ENCODE measurements at places on chromosomes 4 and X.

- DNase-seq, result no peak
These were observed 54.5 kb upstream of the C1QTNF7 start for GRCh38 chr4:15373363-15373762.

- DNase-seq, result no peak
These were observed 1239.4 kb downstream of the TECRL start for GRCh38 chr4:63169836-63170235.

DNA sequence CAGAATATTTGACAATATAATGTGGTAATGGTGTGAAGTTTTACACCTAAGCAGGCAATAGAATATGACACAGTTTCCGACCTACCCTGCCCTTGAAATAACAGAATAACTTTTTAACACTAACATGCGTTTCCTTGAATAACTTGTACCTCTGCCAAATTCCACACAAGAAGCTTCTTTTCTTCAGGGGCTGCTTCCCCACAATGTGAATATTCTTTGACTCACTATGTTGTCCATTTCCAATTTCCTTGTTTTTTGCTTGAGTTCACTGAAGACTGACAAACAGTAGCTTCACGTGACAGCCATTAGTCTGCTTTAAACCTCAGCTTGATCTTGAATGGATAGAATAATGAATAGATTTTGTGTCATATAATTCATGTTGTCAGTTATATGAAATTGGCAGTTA, 14.3 kb downstream of the SHROOM3 start:
- no peak for DNase-seq

- DNase-seq, result no peak
These were observed 11.1 kb downstream of the MAEA start for GRCh38 chr4:1300466-1301455.

DNA sequence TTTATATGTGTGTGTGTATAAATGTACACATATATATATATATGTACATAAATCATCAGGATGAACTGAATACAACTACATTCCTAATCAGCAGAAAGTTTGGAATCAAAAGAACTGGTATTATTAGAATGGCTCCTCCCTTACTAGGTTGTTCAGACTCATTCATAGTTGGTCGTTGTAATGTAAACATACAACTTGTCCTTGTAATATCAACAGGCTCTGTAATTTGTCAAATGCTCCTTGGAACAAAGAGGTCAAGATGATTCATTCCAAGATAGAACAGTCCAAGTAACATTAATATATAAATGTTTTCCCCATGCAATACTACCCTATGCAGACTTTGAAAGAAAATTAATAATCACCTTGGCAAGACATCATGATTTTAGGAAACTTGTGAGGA, 351.4 kb upstream of the SMIM31 start:
- no peak for DNase-seq

DNA sequence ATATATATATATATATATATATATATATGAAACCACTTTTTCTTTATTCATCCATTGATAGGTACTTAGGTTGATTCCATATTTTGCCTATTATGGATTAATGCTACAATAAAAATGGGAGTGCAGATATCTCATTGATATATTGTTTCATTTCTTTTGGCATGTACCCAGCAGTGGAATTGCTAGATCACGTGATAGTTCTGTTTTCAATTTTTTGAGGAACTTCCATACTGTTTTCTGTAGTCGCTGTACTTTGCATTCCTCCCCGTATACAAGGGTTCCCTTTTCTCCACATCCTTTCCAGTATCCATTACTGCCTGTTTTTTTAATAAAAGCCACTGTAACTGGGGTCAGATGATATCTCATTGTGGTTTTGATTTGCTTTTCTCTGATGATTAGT, 124.6 kb downstream of the GABRB1 start:
- DNase-seq, result no peak

DNA sequence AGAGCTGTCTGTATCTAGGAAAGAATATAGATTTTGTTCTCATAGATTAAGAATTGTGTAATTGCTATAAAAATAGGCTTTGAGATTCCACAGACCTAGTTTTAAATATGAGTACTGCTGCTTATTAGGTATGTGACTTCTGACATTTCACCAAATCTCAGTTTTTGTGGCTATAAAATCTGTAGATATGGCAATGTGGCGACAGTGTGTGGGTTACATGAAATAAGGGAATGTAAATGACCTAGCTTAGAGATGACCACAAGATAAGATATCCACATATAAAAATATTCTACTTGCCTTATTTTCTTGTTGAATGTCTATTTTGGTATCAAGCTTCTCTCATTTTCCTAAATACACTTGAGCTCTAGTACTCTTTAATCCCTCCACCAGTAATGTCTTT, 193.8 kb downstream of the UNC5C start:
- DNase-seq, result no peak

- peak; percentile 45 for DNase-seq
These were observed 30.1 kb upstream of the BBS7 start for GRCh38 chr4:121900132-121900983.

DNA sequence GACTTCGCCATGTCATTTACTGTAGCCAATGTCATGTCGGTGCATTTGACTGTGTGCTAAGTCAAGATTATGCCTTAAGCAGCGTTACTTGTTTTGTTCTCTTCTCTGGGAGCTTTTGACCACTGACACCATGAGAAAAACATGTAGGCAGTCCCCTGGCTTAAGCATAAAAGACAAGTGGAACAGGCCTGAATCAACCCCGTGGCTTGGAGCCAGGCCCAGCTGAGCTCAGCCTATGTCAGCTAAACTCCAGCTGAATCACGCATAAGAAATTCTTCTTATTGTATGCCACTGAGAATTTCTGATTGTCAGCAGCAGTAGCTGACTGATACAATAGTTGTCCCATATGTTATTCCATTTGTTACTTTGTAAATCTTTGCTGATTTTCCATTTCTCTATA, 261.9 kb downstream of the CBLL2 start:
- DNase-seq, result no peak

DNA sequence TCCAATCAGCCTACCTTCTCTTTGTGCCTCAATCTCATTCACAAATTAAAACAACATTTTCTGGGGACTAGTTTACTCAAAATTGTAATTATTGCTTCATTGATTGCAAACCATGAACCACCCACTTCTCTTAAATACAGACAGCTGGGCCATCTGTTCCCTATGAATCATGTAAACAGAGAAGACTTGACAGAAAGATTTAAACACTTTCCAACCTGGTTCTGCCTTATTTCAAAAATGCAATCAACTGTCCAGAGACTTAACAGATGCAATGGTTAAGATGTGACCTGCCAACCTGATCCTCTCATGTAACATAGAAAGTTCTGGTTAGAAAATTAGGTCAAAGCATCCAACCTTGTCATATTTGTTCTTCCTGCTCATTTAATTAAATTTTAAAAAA, 20.8 kb upstream of the SERTM2 start:
- DNase-seq, result no peak

- DNase-seq, result no peak
These were observed 33.6 kb downstream of the TMEM154 start for GRCh38 chr4:152646221-152646620.

DNA sequence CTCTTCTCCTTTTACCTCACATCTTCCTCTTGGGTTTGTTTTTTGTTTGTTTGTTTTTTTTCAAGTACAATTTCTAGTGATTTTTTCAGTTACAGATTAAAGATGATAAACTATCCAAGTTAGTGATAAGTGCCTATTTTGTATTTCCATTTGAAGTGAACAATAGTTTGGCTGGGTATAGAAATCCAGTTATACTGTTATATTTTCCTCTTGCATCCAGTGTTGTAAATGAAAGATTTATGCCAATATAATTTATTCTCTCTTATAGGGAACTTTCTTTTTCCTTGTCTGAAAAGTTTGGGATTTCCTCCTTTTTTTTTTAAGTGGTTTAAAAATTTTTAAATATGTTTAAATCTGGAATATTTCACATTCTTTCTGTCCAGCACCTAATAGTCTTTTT, 169.4 kb downstream of the CPEB2 start:
- no peak for DNase-seq

DNA sequence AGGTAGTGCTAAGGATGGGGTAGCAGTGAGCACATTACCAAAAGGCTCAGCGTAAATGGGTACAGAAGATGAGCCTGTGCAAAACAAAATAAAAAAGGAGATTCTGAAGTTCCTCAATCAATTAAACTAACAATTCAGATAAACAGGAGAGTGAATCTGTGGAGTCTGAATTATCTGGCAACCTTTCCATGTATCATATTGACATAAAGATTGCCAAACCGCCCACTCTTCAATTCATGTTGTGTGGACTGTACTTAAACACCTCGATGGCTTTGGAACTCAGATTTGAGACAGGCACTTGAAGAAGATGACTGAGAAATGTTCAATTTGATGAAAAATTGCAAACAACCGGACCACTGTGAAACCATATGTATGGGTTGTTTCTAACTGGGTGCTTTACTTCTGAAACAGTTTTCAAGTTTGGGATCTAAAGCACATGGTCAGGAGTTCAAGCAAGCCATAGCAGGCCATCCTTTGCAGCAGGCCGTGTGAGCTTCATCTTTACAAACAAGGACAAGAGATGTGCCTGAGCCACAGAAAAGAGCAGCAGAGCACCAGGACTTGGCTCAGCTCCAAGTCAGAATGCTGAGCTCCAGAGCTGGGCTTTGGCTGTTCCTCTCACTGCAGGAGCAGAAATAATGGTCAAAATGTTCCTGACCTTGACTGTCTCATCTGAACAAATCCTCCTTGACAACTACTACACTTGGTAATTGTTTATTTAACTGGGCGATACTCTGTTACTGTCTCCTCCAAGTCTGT, 108.1 kb downstream of the MGST2 start:
- no peak for DNase-seq

DNA sequence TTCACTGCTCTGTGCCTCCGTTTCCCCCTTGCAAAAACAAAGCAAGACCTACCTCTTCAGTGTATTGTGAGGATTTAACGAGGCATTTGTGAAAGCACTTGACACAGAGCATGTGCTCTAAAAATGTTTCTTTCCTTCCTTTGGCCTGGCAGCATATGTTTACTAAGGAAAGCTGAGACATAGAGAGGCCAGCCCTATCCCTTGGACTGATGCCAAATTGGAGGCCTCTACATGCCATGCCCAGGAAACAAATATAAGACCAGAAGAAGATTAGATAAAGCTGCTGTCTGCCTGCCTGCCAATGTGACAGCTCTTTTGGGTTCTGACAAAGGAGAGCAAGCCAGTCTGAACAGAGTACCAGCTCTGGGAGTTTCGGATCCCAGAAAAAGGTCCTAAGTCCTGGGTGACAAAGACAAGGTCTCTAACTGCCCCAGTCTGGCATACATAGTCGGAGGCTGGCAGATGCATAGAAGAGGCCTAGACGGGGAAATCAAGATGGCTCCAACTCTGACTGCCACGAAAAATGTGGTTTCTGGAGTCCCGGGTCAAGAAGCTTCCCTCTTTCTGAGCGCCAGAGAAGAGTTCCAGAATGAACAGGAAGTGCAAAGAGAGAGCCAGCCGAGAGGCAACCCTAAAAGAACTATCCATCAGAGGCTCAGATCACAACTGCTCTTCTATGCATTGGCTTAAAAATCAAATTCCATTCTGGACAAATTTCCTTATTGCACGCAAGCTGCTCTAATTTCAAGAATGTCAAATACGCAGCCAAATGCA, 25.8 kb downstream of the OTUD6A start:
- DNase-seq, result no peak

GRCh38 chr4:173282626-173283025, 51.5 kb downstream of the HMGB2 start:
- DNase-seq, result no peak

All from HepG2 (cell line).